Renal cortex interstitium (tissue), 15 donors: ENCODE measurements at places on chromosomes 7 and 10. TPM values are rescaled to one million over a fixed set of nuclear protein-coding genes. Genes with fewer than 3 reads are reported as not detected.

The OR2A42 gene
- polyA plus RNA-seq: 1.2 TPM

The POU6F2 gene
- 0.26 TPM for polyA plus RNA-seq

The TUBB8 gene
- polyA plus RNA-seq: 1.3 TPM

The HOXA3 gene
- 42.4 TPM for polyA plus RNA-seq

The NOLC1 gene
- polyA plus RNA-seq: 98.0 TPM

The PTPRN2 gene
- 7.7 TPM for polyA plus RNA-seq

The FBXO24 gene
- polyA plus RNA-seq: 1.7 TPM

The PTPRZ1 gene
- polyA plus RNA-seq: 3.9 TPM

- DNase-seq: no peak
Observed at GRCh38 chr7:16063716-16064675, 357.3 kb downstream of the CRPPA start.

DNA sequence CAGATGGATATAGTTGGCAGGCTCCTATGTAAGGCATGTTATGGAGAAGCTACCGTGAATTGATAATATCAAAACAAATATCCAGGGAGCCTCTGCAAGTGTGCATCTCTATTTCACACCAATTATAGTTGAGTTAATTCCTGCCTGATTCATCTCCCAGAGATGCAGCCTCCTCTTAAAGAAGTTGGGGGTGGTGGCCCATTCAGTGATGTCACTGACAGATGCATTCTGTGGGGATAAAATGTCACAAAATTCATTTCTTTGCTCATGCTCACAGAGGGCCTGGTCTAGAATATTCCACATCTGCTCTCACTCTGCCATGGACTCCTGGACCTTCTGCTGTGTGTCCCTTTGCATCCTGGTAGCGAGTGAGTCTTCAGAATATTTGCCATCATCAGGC lies 189.1 kb upstream of the PRSS1 start:
- DNase-seq: no peak

DNA sequence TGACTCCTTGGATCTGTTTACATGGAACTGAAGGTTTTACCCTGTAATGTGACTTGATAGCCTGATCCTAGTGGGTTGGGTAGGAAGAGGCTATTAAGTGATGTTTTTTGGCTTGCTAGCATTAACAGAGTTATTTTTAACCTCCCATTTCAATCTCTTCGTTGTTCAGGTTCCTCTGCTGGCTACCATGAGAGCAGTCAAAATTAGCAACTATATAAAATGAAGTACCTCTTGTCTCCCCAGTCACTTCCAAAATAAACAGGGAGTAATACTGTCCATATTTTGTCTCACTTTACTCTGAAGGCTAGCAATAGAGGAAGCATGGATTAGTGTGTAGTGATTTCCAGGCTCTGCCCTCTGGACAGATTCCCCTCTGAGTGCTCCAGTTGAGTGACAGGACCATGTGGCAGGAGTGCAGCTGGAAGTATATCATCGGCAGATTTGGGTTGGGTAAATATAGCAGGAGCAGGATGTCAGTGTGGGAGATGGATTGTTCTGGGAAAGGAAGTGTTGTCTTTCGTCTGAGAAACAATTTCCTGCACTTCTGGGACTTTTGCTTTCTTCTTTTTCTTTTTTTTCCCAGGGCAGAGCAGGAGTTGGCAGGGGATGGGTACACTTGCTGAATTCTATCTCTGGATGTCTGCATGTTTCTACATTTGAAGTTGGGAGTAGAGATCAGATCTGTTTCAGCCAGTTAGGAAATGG lies 35.2 kb downstream of the GBF1 start:
- no peak for DNase-seq

DNA sequence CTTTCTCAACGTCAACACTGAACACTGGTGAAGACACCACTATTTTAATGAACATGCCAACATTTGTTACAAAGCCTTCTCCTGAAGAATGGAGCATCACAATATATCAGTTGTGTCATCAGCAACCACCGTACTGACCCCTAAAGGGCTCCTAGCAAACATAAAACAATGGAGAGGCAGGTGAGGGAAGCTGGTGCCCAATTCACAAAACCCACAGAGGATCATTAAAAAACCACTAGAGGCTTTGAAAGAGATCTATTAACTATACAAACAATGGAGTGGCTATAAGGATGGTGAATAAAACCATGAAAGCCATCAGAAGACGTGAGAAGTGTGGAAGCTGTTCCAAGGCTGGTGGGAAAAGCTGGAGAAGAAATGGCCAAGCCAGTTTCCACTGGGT lies 150.8 kb downstream of the FAM107B start:
- no peak for DNase-seq

- DNase-seq: no peak
Observed at GRCh38 chr7:156176039-156176438, 363.8 kb upstream of the SHH start.

- DNase-seq: no peak
Observed at GRCh38 chr10:110762849-110763211, 108.9 kb upstream of the PDCD4 start.

DNA sequence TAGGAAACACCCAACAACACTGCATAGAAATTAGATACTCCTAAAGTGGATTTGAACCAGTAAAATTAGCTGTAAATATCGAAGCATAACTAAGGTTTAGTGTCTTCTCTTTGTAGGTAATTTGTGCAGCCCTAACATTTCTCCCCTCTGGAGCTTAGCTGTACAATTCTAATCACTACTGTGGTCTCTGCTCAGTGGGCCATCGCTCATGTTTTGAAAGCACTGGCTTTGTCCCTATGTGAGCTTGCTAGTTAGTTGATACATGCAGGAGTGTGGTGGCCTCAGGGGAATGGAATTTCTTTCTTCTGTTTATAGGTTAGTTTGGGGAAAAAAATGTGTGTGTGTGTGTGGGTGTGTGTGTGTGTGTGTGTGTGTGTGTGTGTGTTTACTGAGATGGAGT lies 373.1 kb downstream of the DPP6 start:
- peak; percentile 15 for DNase-seq

DNA sequence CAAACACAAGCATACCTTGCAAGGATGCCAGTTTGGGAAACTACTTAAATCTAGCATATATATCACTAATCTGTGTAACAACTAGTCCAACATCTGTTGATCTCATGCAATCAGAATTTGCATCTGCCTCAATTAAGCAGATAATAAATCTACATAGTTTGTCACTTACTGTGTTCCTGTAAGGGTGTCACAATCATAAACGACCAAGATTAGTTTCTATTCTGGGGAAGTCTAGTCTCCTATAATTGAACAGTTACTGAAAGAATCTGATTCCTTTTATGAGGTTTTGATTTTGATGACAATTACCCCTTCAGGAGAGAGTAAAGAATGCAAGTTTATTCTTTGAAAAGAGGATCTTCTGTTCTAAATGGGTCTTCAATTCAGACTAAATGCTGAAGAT lies 85.5 kb upstream of the LRRN3 start:
- DNase-seq: no peak

- DNase-seq: peak; percentile 16
Observed at GRCh38 chr10:35822316-35822715, 180.2 kb upstream of the FZD8 start.

DNA sequence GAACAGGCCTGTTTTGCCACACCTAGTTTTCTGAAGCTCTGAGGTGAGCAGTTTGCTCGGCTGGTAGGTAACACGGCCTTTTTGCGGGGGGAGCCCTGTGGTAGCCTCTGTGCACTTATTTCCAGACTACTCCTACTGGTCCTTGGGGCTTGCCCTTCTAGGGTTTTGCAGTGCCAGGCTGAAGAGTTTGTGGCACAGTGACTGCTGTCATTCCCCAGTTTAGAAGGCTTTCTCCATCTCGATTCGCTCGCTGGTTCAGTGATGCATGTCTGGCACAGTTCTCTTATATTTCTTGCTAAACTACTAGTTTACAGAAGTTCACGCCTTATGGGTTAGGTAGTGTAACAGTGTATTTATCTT lies 711 bp downstream of the KIF20B start:
- DNase-seq: no peak

DNA sequence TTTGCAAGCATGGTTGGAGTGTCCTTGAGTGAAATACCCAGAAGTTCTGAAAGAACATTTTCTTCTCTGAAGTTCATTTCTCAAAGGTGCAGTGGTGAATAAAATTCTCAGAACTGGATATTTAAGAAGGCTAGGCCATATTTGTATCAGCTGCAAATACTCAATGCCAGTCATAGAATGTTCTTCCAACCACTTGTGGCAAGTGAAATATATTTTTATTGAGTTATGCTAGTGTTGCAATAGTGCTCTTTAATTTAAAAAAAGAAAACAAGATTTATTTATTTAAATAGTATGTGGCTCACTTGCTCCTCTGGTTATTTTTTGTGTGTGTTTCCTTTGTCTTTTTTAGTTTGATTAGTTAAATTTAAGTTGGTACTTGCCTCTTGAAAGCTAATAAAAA lies 64.5 kb downstream of the PALS2 start:
- DNase-seq: no peak

DNA sequence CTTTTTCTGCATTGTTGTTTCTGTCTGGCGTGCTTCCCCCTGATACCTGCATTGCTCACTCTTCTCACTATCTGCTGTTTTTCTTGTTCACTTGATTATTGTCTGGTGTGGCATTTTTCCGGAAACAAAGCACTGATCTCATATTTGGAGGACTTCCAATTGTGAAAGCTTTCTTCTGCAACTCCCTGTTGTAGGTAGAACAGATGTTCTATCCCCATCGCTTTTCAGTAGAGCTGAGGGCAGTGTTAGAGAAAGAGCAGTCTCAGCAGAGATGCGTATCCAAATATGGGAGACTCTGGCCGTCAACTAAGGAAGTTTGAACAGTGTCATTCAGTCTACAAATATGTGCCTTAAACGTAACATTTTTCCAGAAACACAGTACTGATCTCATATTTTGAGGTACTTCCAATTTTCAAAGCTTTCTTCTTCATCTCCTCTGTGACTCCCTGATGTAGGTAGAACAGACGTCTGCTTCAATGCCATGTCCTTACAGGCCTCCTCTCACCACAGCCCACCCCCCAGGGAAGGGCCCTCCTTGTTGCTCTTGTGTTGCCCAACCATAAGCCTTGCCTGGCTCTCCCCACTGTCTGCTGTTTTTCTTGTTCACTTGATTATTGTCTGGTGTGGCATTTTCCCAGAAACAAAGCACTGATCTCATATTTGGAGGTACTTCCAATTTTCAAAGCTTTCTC lies 27.1 kb upstream of the GJD4 start:
- no peak for DNase-seq

GRCh38 chr7:80679921-80680907 lies 41.8 kb downstream of the CD36 start:
- no peak for DNase-seq

GRCh38 chr7:139738101-139738489 lies 39.7 kb downstream of the HIPK2 start:
- DNase-seq: no peak

DNA sequence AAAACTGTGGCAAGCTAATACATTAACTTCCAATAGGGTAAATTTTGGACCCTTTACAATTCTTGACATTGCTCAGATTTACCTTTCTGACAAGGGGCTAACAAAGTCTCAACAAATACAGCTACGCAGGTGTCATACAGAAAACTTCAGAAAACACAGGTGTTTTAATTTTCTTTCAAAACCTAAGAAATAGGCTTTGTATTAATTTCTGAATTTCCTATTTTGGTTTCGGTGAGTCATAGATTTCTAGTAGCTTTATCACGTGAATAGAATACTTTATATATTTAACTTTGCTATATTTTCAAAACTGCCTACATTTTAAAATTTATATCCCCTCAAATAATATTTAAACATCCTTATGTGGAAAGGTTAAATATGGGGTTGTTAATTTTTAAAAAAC lies 215.3 kb downstream of the DGKB start:
- DNase-seq: no peak

- no peak for DNase-seq
Observed at GRCh38 chr7:48438206-48438605, 266.9 kb downstream of the ABCA13 start.

DNA sequence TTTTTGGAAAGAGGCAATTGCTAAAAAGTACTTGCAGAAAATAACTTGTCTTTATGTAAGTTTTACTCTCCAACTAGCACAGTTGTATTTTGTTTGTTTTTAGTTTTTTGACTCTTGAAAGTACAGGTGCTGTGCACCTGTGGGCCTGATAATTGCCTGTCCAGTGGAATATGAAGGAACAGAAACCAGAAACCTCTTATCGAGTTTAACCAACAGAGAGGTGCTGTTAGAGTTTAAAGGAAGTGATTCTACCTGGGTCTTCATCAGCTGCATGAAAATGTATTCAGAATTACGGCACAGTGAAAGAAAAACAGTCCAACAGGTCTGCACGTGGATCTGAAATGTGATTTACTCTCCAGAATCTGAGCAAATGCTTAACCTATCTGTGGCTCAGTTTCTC lies 326.6 kb upstream of the POM121L12 start:
- no peak for DNase-seq

GRCh38 chr7:149720372-149721083 lies 52.9 kb downstream of the ZNF467 start:
- no peak for DNase-seq

DNA sequence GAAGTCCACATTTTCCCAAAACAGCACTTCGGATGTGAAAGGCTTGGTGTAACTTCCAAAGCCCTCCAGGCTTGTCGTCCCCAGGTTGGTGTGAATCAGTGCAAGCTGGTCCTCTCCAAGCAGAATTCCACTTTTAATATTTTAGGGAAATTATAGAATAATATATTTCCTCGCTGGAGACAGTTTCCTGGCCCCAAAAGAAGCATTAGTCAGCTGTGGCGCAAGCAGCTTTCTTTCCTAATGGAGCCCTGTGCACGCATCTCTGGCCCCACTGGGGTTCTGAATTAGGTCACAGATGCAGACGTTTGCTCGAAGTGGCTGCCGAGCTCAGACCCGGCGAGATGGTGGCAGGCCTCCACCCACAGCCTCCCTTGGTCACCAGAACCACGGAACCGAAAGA lies 33.3 kb upstream of the MNX1 start:
- no peak for DNase-seq

DNA sequence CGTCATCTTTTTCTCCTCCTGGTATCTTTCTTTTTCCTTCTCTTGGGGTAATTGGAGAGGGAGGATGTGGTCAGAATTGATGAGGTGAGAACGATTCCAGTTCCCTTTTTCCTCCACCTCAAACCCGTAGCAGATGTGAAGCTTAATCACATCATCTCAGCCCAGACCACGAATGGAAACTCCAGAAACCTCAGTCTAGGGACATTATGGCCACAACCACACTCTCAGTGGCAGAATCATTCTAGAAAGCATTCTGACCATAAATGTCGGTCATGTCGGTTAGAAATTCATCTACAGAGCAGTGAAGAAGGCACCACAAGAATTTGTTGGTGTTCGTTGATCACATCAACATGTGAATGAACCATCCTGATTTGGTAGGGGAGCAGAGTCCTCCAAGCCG lies 78.7 kb downstream of the GATA3 start:
- no peak for DNase-seq

DNA sequence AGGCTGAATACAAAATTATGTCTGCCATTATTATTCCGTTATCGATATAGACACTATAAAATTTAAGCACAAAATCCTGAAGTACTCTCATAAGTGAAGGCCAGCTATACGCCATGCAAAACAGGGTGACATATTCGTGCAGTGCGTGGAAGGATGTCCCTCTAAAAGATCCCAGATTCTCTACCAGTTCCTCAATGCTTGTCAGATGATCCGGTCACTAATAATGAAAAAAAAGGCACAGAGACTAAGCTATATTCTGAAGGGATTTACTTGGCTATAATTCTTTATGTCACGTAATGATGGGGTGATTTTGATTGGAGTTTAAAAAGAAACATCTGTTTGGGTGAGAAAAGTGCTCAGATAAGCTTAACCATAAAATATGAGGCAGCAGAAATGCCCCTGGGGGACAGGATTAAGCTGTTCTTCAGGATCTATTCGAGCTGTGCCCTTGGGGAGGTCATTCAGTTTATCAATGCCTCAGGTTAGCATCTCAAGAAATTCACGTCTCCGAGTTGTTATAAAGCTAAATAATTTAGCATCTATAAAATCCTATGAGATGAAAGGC lies 229.7 kb upstream of the PITRM1 start:
- no peak for DNase-seq

- no peak for DNase-seq
Observed at GRCh38 chr7:142860968-142861367, 6.1 kb downstream of the EPHB6 start.
